ENCODE measurements at places on chromosomes 5 and 9.

DNA sequence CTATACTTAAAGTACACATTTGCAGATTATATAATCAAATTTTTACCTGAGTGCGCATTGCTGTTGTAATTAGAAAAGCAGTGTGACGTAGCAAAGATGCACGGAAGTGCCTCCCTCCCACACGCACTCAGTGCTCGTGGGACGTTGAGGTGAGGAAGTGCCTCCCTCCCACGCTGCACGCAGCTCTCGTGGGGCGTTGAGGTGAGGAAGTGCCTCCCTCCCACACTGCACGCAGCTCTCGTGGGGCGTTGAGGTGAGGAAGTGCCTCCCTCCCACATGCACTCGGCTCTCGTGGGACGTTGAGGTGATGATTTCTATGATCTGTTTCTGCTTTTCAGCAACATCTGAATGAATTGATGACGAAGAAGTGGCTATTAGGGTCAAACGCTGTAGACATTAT, 21.0 kb downstream of the EXOC3 start:
- peak; percentile 67 for DNase-seq

- no peak for DNase-seq
Observed at GRCh38 chr9:20611691-20612287, 10.5 kb downstream of the MLLT3 start.

- DNase-seq = no peak
Observed at GRCh38 chr9:69155341-69156030, 18.6 kb upstream of the TJP2 start.

GRCh38 chr5:17305964-17306725, 88.7 kb downstream of the BASP1 start:
- DNase-seq = no peak

DNA sequence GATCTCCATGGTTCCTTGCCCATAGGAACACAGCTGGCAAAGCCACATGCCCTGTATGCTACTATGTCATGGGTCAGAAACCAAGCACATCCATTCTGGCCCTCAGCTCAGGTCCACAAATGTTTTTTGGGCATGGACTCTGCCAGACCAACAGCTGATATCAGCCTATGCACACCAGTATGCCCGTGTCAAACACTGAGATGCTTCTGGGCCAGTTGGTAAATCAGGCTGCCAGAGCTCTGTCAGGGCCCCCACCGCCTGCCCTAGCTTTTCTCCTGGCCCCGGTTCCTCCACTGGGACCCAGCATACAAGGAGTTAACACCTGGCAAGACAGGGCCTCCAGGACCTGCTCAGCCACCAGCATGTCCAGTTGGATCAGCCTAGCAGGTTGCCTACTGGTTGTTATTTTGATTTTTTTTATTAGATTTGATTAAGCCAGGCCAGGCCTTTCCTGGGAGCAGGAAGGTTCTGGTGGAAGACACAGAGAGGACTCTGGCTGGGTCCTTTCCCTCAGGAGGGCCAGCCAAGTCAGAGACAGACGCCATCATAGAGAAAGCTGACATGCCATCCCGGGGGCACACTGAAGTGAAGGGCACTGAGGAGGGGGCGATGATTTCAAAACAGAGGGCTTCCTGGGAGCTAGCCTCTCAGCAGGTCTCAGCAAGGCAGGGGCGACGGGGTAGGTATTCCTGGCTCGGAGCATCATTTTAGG, 65.8 kb downstream of the TSTD2 start:
- no peak for DNase-seq

GRCh38 chr5:76310208-76310607, 92.9 kb upstream of the IQGAP2 start:
- no peak for DNase-seq

- no peak for DNase-seq
Observed at GRCh38 chr5:21680196-21680595, 1172.9 kb downstream of the CDH12 start.

- no peak for DNase-seq
Observed at GRCh38 chr9:87346061-87346665, 151.5 kb upstream of the DAPK1 start.

- no peak for DNase-seq
Observed at GRCh38 chr5:674630-675011, 18.5 kb downstream of the TPPP start.

GRCh38 chr9:37144762-37145161, 24.4 kb downstream of the ZCCHC7 start:
- DNase-seq = no peak

DNA sequence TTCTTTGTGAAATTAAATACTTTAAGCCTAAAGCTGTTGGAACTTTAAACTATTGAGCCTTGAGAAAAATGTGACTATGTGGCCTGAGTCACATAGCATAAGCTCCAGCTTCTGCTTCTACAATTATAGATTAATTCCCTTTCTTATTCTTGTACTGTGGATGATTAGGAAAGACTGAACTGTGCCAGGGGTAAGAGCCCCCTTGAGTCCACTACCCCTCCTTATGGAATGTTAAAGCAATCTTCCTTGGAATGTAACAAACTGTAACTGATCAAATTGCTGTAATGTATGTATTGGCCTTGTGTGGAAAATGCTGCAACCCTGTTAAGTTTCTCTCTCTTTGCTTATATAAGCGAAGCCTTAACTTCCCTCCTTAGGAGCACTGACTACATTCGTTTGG, 273.2 kb downstream of the FAM170A start:
- no peak for DNase-seq

DNA sequence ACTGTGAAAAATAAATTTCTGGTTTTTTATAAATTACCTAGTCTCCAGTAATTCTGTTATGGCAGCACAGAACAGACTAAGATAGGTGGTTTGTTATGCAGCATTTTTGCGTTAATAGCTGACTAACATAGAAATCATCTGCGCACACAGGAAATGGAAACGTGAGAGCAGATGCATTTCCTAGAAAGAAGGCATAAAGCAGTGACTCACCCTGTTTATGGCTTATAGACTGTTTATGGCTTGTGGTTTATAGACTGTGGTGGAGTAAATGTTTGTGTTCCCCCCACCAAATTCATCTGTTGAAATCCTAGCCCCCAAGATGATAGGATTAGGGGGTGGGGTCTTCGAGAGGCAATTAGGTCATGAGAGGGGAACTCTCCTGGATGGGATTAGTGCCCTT, 18.3 kb upstream of the OSMR start:
- DNase-seq = no peak

DNA sequence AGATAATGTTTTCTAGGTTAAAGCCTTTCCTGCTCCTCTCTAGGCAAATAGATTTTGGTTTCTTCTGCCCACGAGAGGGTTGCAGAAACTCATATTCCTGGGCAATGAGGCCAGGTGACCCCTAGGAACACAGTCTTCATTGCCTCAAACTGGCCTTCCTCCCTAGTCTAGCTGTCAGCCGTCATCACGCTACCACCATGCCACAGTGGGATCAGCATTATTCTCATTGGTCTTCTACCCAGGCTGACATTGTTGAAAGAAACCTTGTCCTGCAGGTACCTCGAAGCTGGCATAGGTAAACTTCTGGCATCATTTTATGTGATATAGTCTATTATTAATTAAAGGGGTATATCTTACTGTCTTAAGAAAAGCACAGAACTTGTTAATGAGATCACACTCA, 51.1 kb downstream of the ELL2 start:
- DNase-seq = no peak

GRCh38 chr5:158255609-158256008, 396.7 kb upstream of the CLINT1 start:
- DNase-seq = no peak

- peak; percentile 7 for DNase-seq
Observed at GRCh38 chr5:132714456-132715307, 22.7 kb downstream of the KIF3A start.

DNA sequence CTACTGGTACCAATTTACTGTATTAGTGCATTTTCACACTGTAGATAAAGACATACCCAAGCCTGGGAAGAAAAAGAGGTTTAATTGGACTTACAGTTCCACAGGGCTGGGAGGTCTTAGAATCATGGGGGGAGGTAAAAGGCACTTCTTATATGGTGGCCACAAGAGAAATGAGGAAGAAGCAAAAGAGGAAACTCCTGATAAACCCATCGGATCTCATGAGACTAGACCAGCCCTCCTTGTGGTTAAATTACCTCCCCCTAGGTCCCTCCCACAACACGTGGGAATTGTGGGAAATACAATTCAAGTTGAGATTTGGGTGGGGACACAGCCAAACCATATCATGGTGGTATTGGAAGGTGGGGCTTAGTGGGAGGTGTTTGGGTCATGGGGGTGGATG, 56.5 kb upstream of the SPDL1 start:
- no peak for DNase-seq

GRCh38 chr5:150656191-150657132, 4.6 kb upstream of the MYOZ3 start:
- peak; percentile 78 for DNase-seq

- DNase-seq = peak; percentile 70
Observed at GRCh38 chr9:20356403-20357036, 265.8 kb downstream of the MLLT3 start.

GRCh38 chr5:172004824-172005237, 1.6 kb downstream of the FBXW11 start:
- DNase-seq = peak; percentile 30

DNA sequence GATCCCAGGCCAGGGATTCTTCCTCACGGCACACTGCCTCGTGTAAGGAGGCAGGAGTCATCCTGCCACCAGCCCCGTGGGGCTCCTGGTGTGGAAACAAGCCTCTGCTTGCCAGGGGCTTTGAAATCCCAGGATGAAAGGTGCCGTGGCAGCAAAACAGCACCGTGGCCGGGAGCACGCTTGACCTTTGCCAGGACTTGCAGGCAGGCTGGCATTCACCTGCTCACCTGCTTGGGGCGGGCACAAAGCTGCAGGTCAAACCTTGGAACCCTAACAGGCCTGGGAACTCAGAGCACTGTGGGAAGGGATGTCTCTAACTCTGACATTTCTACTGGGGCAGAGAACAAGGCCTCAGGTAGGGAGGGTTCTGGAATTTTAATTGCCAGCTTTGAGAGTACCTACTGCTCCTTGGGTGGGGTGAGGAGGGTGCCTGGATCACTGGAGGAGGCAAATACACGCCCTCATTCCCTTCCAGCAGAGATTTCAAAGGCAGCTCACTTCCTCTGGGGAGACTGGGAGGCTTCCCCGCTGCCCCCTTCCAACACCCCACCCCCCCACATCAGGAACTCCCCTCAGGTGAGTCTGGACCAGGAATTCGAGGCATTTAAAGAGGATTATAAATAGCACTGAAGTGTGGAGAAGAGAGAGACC, 45.6 kb upstream of the STXBP1 start:
- DNase-seq = no peak

DNA sequence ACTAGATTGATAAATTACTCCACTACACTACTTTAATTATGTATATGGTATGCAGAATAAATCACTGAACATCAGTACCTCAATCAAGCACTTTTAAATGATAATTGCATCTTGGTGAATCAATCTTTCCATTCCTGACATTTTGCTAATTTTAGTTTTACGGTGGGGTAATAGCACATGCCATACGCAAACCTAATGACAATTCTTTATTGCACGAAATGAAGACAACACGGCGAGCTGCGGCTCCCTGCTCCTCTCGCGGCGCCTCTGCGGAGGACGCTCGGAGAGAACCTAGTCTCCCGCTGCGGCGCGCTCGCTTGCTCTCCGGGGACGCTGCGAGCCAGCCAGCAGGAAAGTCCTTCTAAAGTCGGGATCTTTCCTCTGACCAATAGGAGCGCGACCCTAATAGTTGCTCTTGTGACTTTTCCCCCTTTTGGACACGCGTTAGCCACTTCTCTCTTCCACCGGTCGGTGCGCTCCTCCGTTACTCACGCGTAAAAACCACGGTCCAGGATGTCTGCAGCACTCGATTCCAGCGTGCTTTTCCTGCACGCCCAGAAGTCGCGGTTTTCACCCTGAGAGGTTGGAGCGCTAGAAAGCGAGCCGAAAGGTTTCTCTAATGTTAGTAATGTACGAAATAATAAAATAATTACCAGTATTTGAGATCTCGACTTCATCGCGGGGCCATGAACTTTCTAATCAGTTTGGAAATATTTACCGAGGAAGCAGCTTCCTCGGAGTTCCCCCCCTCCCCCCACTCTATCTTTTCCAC, 1.0 kb upstream of the MEF2C start:
- peak; percentile 16 for DNase-seq

Data from activated CD4-positive, alpha-beta T cell treated with anti-CD3 and anti-CD28 coated beads, Interleukin-2, amount 10 ng/mL, durations not matched to agents 7 days and 5 days (primary cell).